ENCODE measurements at places on chromosomes 4 and X.

GRCh38 chr4:7295197-7295910 lies 103.0 kb downstream of the SORCS2 start:
- DNase-seq: no peak

- DNase-seq: peak; percentile 40
These were observed 115.7 kb upstream of the ZXDA start for GRCh38 chrX:58025979-58026378.

DNA sequence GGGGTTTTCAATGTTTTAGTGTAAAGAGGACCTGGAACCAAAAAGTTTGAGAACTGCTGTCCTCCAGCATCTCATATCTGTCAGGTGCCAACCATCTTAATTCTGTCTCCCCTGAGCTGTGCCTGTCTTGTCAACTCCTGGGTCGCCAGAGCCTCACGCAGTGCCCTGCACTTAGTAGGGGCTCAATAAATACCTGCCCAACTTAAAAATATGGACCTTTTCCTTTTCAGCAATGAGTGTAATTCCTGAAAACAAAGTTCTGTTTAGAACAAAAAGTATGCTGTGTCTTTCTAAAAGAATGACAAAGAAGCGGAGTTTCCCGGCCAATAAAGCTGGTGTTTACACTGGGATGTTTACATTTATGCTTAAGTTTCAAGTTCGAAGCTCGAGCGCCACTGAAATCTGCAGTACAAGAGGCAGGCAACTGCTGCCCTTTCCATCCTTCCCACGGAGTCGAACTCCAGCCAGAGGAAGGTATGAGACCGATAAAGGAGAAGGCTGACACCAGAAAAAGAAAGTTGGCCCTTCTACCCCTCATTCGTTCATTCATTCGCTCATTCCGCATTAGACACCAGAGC lies 1.1 kb upstream of the HTATSF1 start:
- DNase-seq: peak; percentile 3

GRCh38 chr4:112093636-112094202 lies 51.5 kb upstream of the FAM241A start:
- no peak for DNase-seq

DNA sequence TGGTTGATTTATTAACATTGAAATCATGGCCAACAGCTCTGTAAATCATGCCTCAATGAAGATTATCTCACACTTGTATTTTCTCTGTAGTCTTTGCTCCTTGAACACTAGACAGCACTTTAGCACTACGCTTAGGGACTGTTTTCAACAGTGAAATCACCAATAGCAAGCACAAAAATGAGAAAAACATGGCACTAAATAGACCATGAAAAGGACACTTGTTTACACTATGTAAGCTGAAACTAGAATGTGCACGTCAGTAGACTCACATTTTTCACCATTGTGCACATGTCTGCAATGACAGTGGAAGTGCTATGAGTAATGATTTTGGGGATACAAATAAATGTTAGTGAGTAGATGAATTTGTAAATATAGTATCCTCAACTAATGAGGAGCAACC lies 3.1 kb downstream of the BMP2K start:
- DNase-seq: no peak

- no peak for DNase-seq
These were observed 131.7 kb downstream of the CHRNA9 start for GRCh38 chr4:40466789-40467188.

- no peak for DNase-seq
These were observed 63.8 kb downstream of the CORIN start for GRCh38 chr4:47774079-47774478.

DNA sequence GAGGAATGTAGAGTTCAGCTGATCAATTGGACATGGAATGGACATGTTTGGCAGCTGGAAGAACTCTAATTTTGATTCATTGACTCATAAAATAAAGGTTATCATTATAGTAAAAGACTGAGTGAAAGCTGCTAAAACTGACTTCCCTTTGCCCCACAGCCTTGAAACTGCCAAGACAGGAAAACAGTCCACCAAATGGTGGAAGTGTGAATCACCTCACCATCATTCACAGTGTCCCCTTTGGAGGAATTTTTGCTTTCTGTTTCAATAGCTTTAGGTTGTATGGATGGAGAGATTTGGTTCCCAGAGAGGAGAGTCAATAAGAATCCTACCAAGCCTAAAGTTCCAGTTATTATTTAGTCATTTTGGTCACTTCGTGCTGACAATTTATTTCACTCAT lies 20.8 kb upstream of the FREM3 start:
- no peak for DNase-seq

DNA sequence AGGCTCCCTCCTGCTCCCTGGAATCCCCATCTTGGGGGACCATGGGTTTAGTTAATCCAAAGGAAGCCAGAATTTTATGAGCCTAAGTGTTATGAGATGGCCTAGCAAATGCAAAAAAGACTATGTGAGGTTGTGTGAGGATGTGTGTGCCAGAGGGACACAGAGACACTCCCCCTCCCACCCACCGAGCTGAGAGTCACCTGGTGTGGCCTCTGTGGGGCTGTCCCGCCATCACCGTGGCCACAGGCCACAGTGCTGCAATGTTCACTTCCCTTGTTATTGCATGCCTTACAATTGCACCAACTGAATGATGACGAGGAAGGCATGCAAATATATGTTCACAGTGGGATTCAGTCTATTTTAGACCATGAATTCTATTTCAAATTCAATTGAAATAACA lies 601 bp upstream of the FGFBP2 start:
- peak; percentile 43 for DNase-seq

- no peak for DNase-seq
These were observed 114.0 kb upstream of the LNX1 start for GRCh38 chr4:53705151-53705764.

DNA sequence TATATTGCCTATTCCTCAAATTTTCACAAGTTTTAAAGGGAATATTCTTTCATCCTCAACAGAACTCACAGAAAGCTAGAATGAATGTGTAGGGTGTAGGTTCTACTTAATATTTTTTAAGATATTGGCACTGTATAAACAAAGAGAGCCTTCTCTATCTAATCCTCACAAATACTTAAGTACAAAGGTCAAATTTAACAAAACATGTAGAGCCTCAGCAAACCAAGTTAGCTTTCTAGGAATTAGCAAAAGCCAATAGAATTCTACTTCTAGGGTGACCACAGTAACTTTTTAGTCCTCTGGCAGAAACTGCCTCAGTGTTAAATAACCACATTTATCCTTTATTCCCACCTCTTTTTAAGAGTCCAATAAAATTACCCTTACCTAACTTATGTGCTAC lies 19.3 kb downstream of the DHX15 start:
- no peak for DNase-seq

GRCh38 chr4:25351777-25352416 lies 25.2 kb upstream of the ANAPC4 start:
- no peak for DNase-seq

DNA sequence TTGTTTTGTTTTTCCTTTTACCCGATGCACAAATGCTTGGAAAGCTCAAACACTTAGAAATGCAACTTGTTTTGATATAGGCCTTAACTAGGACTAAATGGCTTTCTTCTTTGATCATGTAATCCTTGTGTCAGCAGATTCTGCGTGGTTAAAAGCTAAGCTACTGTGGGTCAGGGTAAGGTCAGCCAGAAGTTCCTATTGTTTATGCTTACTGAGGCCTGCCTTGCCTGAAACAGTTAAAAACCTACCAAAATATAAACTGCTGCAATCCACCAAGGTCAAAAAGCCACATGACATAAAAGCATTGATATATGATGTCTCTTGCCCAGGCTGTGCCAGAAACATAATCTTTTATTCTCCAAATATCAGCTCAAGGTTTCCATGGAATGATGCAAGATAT lies 223.4 kb downstream of the FAM47B start:
- no peak for DNase-seq

GRCh38 chrX:53682885-53683555 lies 3.5 kb downstream of the HUWE1 start:
- peak; percentile 63 for DNase-seq

DNA sequence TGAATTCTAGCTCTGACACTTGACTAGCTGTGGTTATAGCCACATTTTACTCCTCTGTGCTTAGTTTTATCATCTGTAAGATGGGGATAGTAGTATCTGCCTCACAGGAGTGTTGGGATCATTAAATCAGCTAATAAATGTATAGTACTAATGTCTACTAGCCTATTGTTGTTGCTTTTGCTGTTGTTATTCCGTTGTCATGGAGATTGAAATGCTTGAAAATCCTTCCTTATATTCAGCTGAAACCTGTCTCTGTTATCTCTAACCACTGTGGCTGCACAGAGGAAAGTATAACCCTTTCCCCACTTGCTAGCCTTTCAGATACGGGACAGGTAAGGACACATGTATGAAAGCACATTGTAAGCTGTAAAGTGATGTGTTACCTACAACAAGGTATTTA lies 33.9 kb downstream of the CLCN5 start:
- no peak for DNase-seq

- DNase-seq: no peak
These were observed 56.5 kb downstream of the TRIM2 start for GRCh38 chr4:153260553-153261300.

All from CD4-positive, alpha-beta T cell treated with Interleukin-10 for 1 hour (primary cell).